CD8-positive, alpha-beta memory T cell (primary cell): ENCODE measurements at places on chromosomes 2 and 18.

- no peak for DNase-seq
These were observed 32.7 kb upstream of the ABCA12 start for GRCh38 chr2:215171151-215171550.

DNA sequence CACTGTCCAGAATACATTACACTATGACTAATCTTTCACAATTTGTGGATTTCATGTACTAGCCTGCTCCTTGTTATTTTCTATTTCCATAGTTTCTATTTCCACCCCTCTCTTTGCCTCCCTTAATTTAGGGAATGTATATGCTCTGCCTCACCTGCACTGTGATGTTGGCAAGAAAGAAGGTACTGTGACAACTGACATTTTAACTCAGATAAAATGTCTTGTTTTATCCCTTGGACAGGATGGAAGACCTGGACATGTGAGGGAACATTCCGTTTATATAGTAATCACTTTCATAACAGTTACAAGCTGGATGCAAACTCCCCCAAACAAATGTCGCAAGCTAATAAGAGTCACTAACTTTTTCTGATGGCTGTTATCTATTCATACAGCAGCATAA, 21.5 kb upstream of the DSG3 start:
- no peak for DNase-seq

DNA sequence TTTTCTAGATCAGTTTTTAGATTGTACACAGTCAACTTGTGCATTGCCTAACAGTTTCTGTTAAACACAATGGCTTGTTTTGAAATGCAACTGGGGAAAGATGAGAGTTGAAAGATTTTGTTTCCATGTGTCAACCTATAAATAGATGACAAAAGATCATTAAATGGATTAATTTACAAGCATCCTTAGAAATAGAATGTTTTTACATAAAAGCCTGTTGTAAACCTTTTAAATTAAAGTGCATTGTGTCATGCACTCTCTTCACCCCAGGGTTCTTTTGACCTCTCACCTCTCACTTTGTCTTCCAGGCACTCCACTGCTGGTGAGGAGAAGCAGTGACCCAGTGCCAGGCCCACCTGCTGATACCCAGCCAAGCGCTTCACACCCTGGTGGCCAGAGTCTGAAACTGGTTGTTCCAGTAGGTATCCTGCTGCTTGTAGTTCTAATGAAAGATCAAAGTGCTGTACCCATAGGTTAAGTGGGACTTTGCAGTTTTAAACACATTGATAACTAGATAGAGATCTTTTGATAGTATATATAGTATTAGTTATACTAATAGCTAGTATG, 502.1 kb downstream of the PARD3B start:
- DNase-seq, result no peak

- no peak for DNase-seq
These were observed 27.1 kb downstream of the DAPL1 start for GRCh38 chr2:158822193-158822592.

- DNase-seq, result no peak
These were observed 303.8 kb upstream of the TRIB2 start for GRCh38 chr2:12412898-12413305.

DNA sequence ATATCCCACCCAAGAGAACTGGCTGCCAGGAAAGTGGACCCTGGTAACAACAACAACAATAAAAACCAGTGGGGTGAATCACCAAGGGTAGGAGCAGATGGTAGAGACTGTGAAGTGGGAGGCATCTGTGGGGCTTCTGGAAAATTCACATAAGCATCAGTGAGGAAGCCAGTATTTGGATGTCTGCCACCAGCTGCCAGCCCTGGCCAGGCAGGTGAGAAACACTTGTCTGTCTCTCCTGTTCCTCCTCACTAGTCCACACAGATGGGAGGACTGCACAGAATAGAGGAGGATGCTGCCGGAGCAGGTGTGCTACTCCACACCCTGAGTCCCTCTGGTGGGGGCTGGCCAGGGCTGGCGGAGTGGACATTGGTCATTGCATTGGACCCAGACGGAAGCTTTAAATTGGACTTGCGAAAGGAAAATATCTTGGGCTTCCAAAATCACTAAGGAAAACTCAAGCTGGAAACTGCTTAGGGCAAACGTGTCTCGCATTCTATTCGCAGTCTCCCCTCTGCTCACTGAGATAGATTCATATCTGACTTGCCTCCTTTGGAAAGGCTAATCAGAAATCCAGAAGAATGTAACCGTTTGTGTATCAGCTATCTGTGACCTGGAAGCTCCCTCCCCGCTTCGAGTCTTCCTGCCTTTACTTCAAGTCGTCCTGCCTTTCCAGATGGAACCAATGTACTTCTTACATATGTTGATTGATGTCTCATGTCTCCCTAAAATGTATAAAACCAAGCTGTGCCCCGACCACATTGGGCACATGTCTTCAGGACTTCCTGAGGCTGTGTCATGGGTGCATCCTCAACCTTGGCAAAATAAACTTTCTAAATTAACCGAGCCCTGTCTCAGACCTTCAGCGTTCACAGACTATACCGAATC, 69.1 kb downstream of the NAB1 start:
- DNase-seq, result no peak

DNA sequence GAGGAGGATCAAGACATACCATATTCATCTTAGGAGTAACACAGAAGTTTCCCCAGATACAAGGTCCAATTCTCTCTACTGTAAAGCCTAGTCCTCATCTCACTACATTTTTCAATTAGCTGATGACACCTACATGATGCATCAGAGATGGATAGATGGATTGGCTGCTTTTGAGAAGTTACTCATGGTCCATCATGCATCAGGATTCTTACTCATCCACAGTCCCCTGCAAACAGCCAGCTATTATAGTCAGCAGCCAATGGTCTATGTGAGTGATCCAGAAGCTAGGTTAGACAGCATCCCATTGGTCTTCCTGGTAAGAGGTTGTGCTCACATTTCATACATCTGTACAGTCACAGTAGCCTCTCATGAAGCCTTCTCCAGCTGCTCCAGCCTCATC, 154.5 kb upstream of the NRP2 start:
- no peak for DNase-seq

DNA sequence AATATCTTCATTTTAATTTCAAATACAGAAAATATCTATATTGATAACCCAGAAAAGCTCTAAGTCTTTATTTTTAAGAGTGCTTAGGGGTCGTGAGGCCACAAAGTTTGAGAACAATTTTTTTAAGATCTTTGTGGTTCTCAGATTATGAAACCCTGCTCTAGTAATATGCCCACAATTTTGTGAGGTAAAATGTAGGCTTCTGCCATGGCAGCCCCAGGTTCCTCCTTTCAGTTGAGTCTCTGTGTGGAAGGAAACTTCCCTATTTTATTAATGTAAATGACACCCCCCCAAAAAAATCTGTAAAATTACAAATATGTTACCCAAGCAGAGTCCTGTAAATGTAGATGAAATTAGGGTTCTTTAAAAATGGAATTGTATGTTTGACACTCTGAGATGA, 600.5 kb downstream of the SATB2 start:
- no peak for DNase-seq

DNA sequence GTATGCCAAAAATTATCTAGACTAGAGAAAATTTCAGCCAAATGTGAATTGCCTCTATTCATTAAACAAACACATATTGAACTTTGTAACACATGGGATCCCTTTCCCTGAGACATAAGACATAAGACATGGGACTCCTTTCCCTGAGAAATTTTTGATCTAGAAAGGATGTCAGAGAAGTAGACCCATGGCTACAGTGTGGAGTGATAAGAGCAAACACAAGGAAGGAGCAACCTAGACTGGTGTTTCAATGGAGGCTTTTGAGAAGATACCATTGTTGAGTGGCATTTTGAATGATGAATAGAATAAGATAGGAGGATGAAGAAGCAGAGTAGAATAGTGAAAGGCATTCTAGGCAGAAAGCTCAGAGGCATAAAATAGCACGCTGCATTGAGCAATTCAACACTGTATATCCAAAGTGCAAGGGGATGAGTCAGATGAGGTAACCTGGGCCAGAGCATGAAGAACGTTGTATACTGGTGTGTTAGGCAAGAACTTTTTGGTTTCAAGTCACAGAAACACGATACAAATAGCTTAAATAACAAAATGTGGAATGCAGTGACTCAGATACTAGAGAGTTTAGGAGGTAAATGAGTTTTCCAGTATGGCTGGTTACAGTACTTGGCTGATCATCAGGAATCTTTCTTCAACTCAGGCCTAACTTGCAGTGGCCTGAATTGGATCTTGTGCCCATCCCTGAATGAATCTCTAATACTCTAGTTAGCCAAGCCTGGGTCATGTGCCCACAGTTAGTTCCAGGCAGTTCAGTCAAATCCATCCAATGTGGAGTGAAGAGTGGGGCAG, 129.8 kb upstream of the TANK start:
- DNase-seq, result no peak

GRCh38 chr2:227413371-227413770, 25.6 kb upstream of the SCYGR1 start:
- no peak for DNase-seq

GRCh38 chr2:225479386-225479785, 79.9 kb downstream of the NYAP2 start:
- no peak for DNase-seq

DNA sequence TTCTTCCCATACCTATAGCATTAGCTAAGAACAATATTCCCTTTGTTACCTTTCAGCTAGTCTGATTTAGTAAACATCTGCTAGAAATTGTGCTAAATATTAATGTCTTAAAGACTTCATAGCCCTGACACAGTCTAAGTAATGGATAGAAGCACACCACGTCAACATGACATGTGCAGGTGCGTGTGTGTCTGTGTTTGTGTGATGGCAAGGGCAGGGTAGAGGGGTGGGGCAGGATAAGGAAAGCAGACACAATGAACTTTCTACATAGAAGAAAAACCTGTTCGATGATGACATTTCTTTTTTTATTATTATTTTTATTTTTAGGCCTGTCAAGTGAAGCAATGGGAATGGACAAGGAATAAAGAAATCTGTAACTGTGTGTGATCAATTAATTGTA, 223.3 kb downstream of the NOL4 start:
- no peak for DNase-seq

DNA sequence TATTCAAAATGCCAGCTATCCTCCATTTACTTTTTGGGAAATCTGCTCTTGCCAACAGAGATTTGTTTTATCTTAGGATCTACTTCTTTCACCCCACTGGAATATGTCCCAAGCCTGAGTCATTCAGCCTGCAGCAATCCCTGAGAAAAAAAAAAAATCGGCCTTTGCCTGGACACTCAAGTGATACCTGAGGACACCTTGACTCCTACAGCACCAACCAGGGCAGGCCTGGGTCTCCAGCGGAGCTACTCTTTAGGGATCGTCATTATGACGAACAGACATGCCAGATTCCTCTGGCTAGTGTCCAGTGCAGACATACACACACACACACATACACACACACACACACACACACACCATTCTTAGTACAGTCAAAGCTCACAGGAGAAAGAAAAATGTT, 2.2 kb upstream of the UGT1A6 start:
- no peak for DNase-seq

GRCh38 chr2:54496920-54497319, 40.8 kb downstream of the SPTBN1 start:
- DNase-seq, result no peak

GRCh38 chr2:205914213-205915129, 171.5 kb downstream of the INO80D start:
- DNase-seq, result no peak

DNA sequence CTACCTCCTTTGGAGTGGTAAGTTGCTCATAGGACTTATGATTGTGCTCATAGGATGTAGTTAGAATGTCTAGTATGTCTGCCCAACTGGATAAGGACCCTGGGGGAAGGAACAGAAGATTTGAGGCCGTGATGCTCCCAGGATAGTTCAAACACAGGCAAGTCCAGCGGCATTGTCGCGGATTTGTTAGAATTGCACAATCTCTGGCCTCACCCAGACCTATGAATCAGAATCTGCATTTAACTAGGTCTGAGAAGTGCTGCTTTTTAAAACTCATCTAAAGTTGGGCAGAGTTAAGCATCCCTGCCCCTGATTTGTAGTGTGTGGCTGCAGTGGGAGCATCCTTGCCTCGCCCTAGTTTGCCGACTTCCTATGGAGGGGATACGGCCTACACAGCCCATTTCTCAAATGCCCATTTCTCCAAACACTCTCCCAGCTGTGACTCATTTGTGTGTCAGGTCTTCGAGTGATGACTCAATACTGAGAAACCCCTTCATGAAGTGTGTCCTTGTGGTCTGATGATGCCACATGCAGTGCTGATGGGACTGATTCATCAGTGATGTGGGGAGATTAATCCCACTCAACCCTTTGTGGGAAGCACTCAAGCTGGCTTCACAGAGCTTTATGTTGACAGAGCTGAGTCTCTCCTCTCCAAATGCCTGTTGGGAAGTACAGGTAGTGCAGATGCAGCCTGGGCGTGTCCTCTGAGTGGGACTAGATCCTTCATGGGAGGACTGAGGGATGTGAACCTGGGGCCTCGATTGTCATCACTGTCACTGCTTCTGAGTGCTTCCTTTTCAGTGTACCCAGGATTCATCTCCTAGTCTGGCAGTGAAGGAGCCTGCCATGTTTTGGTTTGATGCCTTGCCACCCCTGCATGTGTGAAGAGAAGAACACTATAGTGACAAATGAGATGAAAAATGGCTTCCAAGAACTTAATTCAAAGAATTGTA, 18.7 kb downstream of the SMIM21 start:
- no peak for DNase-seq

DNA sequence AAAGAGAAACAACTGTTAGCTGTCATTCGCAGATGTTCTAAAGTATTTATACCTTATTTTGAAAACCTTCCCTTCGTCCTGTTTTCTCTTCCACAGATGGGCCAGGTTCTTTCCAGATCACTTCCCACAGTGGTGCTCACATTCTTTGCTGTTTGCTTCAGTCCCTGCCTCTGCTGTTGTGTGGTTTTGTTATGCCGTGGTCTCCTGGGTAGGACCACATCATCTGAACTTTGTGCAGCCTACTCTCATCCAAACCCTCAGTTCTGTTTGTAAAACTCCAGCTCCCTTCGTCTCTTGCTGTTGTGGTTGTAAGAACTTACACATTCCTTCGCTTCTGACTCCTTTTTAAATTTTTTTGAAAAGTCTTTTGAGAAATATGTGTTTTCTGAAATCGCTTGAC, 38.1 kb downstream of the ZNF236 start:
- no peak for DNase-seq

DNA sequence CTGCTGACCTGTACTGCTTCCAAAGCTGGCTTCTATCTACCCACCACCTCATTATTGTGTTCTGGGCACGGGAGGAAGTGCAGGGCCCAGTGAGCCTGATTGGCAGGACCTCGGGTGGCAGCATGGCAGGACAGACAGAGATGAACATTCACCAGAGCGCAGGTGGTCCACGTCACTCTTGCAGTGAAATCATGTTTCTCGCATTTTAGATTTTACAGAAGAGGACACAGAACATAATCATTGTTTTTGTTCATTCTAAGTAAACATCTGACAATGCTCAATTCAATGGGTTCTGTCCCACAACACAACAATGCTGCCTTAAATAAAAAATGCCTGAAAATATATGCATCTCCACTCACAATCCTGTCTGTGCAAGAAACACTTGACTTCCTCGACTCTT, 11.5 kb upstream of the BIN1 start:
- no peak for DNase-seq
